ENCODE measurements at places on chromosomes 6 and 20.

DNA sequence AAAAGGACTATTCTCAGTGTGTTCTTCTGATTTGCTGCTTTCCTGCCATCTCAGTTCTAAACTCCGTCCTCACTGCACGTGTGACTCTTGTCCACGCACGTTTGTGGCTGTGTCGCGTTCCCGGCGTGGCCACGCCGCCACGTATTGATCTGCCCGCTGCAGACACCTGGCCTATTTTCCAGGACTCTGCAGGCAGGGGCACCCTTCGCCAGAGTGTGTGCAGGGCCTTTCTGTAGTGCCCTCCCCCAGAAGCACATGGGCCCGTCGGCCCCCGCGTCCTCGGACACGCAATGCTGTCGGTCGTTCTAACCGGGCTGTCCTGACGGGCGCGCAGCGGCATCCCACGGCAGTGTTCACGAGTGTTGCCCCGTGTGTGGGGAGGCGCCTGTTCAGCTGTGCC is 87.6 kb downstream of the YTHDF1 start:
- DNase-seq: no peak

GRCh38 chr20:33964441-33964840 is 29.3 kb upstream of the RALY start:
- no peak for DNase-seq

DNA sequence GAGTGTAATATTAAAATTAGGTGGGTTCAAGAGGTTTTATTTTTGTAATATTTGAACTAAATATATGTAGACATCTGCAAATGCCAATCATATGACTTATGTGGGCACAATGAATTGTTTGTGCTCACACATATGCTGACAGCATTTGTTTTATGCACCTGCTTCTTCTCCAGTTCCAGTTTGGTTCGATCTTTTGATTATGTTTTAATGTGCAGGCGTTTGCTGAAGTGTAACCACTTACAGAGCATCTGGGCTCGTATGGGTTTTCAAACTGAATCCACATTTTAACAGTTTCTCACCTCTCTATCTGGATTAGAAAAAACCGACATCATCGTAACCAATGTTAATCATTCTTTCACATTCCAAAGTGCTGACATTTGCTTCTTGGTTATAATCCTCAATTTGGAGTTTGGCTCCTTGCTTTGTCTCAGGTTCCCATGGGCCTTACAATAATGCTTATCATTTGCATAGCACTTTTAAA is 129.1 kb upstream of the SPACA1 start:
- DNase-seq: no peak

DNA sequence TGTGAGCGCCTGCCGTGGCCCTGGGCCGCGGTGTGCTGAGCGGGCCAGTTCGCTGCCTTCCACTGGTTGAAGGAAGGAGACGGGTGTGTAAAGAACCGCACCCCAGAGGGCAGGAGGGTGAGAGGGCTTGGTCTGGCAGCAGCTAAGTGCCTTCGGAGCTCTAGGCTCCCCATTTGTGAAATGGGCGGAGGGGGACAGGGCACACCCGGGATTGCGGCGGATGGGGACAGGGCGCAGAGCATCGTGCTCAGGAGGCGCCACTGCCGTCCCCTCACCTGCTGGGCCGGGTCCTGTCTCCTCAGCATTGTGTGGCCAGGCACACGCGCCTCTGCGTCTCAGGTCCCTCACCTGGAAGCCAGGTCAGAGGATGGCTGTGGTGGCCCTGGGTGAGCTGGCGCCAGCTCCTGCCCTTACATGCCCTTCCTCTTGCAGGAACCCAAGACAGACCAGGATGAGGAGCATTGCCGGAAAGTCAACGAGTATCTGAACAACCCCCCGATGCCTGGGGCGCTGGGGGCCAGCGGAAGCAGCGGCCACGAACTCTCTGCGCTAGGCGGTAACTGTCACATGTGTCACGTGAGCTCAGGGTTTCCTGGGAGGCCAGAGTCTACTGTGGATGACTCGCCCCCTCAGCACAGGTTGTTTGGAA is 3.1 kb downstream of the ADRM1 start:
- DNase-seq: no peak

- DNase-seq: no peak
Measured at GRCh38 chr6:167963589-167964057, 33.8 kb upstream of the KIF25 start.

DNA sequence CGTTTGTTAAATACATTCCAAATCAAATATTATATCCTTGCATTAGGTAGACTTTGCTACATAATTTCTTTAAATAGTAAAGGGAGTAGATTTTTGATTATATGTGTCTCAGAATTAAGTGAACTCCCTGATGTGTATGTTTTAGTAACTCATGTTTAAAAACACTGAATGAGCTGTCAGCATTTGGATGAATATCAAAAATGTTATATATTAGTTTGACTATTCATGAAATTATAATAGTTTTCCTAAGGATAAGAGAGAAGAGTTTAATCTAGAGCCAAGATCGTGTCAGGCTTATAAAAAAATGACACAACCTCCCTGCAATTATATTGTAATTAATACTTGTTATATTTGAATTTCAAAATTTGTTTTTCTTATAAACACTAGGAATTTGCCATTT is 195.2 kb downstream of the COL19A1 start:
- DNase-seq: no peak

DNA sequence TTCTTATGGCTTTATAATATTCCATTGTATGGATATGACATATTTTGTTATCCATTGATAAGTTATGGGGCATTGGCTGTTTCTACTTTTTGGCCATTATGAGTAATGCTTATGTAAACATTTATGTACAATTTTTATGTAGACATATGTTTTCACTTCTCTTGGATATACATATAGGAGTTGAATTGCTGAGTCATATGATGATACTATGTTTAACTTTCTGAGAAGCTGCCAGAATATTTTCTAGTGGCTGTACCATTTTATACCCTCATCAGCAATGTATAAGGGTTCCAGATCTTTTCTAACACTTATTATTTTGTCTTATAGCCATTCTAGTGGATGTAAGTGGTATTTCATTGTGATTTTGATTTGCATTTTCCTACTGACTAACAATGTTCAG is 23.1 kb downstream of the OTOR start:
- DNase-seq: no peak

- no peak for DNase-seq
Measured at GRCh38 chr6:72348926-72349325, 272.9 kb upstream of the KCNQ5 start.

- DNase-seq: no peak
Measured at GRCh38 chr6:168387911-168388310, 53.1 kb upstream of the SMOC2 start.

DNA sequence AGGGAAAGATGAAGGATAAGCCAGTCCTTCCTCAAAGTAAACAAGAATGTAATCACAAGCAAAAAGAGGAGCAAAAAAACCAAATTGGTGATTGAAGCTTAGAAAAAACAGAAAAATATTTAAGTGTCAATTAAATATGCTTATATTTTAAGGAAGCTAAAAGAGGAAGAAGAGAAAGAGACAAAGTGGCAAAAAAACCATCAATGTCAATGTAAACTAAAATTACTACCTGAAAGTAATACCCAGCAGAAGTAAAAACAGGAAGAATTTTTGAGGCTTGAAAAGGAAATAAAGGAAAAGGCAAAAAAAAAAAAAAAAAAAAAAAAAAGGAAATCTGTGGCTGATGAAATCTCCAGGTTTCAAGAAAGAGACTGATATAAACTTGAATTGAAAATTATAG is 36.2 kb upstream of the OGFRL1 start:
- DNase-seq: no peak

- no peak for DNase-seq
Measured at GRCh38 chr6:4320860-4321259, 185.5 kb upstream of the ECI2 start.

- no peak for DNase-seq
Measured at GRCh38 chr6:32558426-32559057, 28.5 kb upstream of the HLA-DRB5 start.

DNA sequence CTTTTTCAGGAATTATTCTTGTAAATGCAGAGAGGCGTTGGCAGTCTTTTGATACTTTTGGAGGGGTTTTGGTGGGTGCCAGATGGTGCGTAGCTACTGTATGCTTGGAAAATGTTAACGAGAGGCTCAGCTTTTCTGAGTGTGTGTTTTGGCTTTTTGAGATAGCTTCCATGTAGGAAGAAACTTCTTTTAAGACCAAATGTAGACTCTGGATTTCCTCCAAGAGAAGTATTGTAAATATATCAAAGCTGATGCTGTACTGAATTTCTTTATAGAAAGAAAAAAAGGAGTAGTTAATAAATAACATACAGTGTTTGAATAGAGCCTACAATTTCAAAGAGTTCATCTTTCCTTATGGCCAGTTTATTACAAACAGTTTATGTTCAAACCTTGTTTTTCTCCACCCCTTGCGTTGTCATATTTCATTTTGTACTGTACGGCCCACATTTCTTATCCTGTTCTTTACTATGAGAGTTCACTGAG is 16.7 kb downstream of the TIAM2 start:
- DNase-seq: no peak

DNA sequence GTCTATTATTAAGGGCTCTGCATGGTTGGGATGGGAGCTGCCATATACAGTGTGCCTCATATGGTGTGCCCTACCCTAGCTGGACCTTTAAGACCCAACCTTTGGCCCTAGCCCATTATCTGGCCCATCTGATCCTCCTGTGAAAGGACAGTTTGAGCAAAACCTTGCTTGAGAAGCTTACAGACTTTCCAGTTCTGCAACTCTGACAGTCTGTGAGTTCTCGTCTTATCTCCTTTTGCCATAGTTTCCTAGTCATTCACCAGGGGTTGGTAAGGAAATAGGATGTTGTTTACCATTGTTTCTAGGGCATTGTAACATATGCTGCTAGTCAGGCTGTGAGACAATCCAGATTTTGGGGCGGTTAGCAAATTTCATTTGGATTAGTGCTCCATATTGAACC is 17.2 kb downstream of the CTNNBL1 start:
- DNase-seq: no peak

DNA sequence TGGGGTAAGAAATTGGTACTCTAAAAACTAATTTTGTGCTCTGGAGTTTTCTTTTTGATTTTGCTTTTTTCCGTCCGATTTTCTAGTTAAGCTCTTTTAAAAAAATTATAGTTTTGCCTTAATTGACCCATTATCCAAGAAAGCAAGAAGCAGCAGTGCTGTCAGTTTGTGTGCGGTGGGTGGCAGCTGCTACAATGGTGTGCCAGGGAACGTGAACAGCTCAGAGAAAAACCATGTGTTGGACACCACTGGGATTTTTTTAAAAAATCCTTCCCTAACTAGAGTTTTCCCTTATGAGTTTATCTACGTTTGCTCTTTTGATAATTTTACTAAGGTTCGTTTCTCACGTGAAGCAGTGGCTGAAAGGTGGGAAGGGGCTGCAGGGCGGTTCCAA is 8.0 kb downstream of the MAP3K5 start:
- no peak for DNase-seq

DNA sequence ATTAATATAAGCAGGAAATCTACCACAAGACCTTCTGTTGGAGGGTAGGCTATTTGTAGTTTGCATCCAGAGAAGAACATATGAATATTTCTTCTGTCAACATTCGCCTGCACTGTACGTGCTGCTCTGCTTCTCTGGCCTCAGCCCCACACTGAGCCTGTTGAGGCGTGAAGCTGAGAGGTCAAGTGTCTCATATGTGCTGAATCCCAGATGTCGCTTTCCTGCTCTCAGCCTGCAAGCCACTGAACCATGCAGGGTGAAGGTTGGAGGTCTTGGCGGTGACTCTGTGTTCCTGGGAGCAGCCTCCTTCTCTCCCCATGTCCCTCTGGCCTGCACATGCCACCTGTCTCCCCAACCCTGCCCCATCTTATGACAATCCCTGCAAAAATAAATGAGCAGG is 83.6 kb downstream of the TMEM170B start:
- DNase-seq: no peak

DNA sequence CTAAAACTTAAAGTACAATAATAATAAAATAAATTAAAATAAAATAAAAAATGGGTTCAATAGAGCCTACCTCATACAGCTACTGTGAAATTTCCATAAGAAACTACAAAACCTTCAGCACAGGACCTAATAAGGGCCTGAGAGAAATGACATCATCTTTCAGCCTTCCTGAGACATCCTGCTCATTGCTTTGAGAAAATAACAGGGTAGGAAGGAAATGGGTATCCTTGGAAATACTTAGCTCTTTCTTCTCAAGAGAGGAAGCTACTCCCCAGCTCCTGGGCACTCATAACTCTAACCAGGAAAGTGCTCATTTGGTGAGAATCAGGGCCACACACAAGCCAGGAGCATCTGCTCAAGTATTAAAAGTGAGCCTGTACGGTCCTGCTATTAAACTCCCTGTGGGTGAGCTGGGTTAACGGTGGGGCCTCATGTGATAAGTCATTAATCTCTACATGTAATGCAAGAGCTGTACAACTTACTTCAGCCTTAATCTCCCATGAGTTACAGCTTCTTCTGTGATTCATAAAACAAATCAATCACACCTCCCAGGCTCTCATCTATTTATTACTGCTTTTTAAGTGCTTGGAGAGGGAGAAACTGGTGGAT is 141.4 kb downstream of the MAFB start:
- DNase-seq: no peak

- DNase-seq: no peak
Measured at GRCh38 chr6:71490876-71491275, 202.3 kb downstream of the OGFRL1 start.

DNA sequence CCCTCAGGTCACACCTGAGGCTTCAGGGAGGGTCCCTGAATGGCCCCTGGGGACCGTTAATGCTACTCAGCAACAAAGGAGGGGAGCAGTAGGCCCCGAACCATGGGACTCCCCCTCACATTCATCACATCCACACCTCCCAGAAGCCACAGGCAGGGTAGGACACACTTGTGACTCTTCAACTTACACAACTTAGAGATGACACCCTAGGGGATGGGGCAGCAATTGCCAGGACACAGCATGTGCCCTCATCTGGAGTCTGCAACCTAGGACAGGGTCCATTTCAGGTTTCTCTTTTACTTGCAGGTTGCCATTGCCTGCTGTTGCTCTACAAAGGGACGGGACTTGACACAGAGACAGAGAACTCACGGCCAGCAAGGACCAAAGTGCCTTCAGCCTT is 770 bp downstream of the ULBP3 start:
- no peak for DNase-seq

GRCh38 chr6:75870389-75870788 is 121.3 kb downstream of the MYO6 start:
- no peak for DNase-seq

- no peak for DNase-seq
Measured at GRCh38 chr6:158666628-158667359, 16.9 kb downstream of the SYTL3 start.

DNA sequence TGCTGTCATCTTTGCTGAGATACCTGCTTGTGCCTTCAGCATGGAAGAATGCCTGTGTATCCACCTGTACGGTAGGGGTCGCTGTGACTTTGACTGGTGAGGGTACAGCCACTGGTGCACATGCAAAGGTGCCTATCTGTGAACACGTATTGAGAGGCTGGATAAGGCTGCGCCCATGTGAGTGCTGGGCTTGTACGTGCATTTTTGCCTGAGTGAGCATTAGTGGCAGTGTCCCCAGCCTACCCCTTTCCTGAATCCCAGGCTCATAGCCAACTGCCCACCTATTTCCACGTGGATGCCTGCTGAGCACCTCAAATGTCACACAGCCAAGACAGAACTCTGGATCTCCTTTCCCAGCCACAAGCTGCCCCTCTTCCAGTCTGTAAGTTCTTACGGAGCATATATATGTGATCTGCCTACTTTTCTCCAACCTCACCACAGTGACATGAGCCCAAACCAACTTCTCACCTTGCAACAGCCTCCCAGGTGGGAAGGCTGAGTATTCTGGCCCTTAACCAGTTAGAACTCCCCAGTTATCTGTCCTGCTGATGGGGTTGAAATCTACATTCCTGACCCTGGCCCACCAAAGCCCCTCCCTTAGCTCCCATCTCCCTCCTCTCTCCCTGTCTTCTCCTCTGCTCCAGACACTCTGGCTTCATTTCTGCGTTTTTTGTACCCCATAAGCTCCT is 1.1 kb upstream of the SLC2A10 start:
- DNase-seq: no peak

Data from activated CD4-positive, alpha-beta memory T cell treated with anti-CD3 and anti-CD28 coated beads, Interleukin-2, amount 10 ng/mL, durations not matched to agents 7 days and 5 days (primary cell).